ENCODE measurements at places on chromosomes 4 and X.

DNA sequence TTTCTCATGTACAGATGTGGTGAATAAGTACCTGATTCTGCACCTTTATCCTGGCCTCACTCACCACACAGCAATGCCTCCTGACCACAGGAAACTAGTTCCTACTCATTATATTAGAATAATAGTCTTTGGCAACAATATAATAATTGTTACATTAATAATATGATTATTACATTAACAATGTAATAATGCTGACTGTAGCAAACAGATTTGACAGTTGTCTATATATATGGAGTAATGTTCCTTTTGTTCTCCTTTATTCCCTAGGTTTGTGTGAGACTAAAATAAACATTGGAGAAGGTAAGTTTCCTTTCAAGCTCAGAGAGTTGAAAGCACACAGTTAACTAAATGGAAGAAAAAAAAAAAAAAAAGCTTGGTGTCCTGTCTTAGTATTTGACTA, 40.6 kb upstream of the NAA11 start:
- no peak for DNase-seq

DNA sequence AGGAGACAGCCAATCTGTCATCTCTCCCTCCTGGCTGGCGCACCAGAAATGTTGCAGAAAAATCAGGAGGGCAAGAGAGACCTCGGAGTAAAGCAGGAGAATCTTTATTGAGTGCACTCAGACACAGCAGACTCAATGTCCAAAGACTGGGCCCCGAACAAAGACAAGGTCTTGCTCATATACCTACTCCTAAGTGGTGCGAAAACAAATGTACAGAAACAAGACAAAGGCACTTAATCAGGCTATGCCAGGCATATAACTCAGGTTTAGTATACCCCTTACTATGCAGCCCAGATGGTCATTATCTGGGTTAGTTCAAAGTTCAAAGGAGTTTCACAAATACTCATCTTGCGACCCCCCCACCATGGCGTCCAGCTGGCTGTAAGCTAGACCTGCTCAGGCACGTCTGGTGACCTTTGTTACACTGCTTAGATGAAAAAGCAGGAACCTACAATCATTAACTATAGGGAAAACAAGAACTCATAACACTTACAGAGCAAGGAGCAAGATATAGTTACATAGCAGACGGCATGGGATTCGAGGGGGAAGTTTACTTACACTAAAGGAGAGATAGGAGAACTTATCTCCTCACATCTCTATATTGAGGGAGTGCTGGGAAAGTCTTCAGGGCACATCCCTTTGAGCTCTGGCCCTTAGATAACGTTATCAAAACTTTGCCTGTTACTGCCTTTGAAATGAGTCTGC, 27.5 kb downstream of the SULT1E1 start:
- peak; percentile 86 for DNase-seq

DNA sequence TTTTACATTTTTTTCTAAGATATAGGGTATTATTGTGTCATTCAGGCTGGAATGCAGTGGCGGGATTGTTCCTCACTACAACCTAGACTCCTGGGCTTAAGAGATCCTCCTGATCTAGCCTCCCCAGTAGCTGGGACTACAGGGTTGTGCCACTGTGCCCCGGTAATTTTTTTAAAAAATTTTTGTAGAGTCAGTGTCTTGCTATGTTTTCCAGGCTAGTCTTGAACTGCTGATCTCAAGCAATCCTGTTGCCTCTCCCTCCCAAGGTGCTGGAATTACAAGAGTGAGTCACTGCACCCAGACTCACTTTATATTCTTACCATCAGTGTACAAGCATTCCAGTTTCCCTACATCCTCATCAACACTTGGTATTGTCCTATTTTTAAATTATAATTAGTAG, 156.4 kb upstream of the GYPA start:
- DNase-seq: no peak

DNA sequence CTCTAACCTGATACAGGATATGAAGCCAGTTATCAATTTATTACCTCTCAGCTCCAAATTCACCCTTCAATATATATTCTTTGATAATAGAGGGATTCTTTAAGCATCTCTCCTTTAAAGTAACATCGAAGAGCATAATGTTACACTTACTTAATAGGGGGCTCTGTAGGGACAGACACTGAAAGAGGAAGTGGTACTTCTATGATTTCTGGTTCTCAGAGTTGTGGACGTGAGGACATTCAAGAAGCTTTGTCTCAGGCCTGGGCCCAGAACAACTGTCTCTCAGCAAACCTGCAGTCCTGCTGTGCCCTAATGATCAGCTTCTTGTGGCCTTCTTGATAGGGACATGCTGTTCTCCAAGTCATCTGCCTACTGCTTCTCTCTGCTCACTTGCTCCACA, 4.2 kb upstream of the ZXDB start:
- DNase-seq: no peak

DNA sequence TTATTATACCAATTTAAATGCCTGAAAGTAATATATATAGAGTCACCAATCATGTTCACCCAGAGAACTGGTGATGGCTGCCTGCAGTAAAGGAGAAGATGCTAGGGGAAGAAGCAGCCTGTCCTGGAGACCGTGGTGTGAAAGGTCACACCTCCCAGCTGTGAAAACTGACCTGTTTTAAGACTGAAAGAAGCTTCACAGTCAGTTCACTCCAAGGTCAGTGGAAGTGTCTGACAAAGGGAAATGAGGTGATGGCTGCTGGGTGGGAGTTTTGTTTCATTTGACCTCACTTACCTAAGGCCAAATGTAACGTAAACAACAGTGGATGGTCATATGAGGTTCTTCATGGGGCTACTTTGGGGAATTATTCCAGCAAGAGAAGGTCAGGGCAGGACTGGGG, 352.1 kb upstream of the GATB start:
- no peak for DNase-seq

DNA sequence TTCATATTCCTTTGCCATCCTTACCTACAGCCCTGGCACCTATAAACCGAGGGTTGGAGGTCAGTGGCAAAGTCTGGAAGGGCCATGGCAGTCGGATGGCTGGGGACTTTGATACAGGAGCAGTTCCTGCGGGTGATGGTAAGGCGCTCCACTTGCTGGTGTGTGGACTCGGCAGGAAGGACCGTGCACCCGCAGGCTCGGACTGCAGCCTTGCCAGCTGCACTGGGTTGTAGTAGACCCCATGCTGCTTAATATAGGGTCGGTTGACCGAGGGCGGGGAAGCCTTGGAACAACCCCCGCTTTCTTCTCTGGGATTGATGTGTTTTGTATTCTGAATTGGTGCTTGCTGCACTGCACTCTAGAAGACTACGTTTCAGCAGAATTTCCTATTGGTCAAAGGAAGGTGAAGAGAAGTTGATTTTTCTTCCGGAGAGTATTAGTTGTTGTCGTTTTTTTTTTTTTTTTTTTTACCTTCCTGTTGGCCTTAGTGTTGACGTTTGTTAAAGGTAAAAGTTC, 638 bp downstream of the BLTP1 start:
- DNase-seq: no peak

DNA sequence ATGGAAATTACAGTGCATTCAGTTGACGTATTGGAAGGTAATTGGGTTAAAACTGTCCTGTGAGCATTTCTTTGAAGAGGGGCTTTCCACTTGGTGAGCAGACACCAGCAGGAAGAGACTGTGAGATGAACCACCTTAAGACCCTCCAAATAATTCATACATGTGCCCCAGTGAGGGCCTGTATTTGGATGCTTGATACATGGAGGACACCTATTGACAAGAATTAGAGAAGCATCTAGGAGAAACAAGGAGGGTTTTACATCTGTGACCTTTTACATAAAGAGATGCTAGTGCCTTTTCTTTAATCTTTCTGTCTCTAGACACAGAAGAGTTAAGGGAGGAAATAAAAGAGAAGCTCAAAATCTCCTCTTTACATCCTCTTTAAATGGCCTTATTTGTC, 1115.3 kb upstream of the IGFBP7 start:
- no peak for DNase-seq

DNA sequence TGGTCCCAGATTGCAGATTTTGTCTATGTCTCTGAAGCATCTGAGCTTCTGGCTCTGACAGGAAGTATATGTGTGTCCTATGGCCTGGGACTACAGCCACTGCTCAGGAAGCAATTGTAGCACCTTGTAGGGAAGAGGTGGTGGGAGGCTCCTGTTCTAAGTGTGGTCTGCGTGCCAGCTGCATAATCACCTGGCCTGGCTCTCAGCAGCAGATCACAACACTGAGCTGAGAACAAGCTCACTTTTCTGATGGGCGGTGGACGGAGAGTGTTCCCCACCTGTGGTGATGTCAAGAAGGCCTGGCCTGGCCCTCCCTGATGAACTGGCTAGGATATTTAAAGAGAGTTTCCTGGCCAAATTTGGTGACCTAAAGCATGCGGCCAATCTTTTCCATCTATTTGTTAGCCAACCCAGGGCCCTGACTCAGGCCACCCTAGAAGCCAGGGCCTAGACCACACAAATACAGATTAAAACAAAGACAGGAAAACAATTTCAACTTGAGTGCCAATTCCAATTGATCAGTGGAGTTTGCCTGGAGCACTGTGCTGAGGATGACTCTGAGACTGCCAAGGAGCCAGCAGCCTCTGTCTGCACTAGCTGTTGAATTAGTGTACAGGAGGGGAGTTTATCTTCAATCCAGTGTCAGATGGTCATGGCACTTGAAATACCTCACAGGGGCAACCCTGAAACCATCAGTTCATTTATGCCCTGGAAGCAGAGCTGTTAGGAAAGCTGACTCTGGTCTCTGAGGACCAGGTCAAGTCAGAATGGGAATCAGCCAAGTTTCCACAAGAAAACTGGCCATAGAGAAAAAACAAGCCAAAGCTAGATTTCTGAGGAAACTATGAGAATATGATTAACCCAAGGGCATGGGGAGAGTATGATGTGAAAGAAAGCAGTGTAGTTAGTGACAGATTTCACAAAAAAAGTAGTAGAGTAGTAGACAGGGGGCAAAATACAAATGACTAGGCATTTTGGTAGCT, 47.4 kb downstream of the PRDM5 start:
- no peak for DNase-seq

DNA sequence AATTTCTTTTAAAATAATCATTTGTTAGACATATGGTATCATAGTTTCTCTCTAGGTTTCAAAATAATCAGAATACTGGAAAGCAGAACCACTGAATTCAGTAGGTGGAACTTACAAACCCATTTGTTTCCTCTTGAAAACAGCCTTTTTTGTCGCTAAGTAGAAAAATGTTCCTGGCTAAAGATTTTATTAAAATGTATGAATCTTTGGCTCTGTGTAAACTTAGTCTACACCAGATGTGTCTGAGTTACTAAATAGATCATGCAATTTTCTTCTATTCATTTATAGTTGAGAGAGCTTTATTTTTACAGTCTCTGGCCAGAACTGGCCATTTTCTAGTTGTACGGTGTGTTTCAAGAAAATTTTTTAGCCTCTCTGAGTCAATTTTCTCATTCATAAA, 1.0 kb downstream of the CYSLTR1 start:
- no peak for DNase-seq
